Muscle of leg (tissue), 16 donors: ENCODE measurements at places on chromosomes 1 and 21. TPM values are rescaled to one million over a fixed set of nuclear protein-coding genes. Genes with fewer than 3 reads are reported as not detected.

The HUNK gene
- 4.8 TPM for total RNA-seq

The LCE6A gene
- total RNA-seq, result not detected

The RUNX3 gene
- total RNA-seq, result 0.22 TPM

The TMEM51 gene
- 5.0 TPM for total RNA-seq

DNA sequence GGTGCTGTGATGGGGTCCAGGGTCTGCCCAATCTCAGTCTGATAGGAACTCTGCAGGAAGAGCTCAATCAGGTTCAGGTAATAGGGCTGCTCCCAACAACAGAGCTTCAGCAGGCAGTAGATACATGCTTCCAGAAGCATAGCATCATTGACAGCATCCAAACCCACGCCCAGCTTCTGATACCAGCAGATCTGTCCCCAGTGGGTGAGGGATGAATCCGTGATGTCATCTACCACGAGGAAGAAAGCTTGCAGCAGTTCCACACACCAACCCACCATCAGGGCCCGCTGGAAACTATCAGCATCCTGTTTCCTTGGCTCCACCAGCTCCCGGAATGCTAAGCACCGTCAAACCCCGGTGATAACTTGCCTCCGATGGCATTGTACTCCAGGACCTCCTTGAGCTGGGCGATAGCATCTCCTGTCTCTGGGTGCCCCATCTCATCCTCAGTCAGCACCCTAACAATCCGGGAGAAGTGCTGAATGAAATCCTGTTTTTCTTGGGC, 14.7 kb downstream of the NEK2 start:
- no peaks in the 10 kb centered on the region for H3K4me1 ChIP-seq
- H3K36me3 ChIP-seq, result peaks cover 2% of the 10 kb centered on the region
- H3K27ac ChIP-seq, result no peak overlapping the region
- no peaks in the 10 kb centered on the region for H3K27me3 ChIP-seq

- H3K27ac ChIP-seq, result no peak overlapping the region
- H3K4me3 ChIP-seq, result no peak overlapping the region
- DNase-seq, result no peak
- H3K4me1 ChIP-seq, result no peaks in the 10 kb centered on the region
- H3K36me3 ChIP-seq, result no peaks in the 10 kb centered on the region
Measured at GRCh38 chr1:73029571-73029970, 747.2 kb upstream of the NEGR1 start.

DNA sequence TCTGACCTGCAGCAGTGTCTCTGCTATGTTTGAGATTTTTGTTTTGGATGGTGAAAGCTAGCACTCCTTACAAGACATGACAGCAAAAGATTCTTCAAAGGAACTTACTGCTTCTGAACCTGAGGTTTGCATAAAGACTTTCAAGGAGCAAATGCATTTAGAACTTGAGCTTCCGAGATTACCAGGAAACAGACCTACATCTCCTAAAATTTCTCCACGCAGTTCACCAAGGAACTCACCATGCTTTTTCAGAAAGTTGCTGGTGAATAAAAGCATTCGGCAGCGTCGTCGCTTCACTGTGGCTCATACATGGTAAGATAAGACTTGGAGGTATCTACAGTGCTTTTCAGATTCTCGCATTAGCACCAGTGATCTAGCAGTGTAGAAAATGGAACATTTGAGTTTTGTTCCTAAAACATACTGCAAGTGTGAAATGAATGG, 200.2 kb downstream of the PDE4B start:
- no peak overlapping the region for H3K27ac ChIP-seq
- no peaks in the 10 kb centered on the region for H3K27me3 ChIP-seq
- no peaks in the 10 kb centered on the region for H3K36me3 ChIP-seq

GRCh38 chr1:207825719-207826556, 74.1 kb downstream of the CD46 start:
- no peaks in the 10 kb centered on the region for H3K27me3 ChIP-seq
- H3K4me3 ChIP-seq, result no peak overlapping the region
- DNase-seq, result peak; percentile 79
- peak overlapping the region; percentile 63 for H3K27ac ChIP-seq
- H3K36me3 ChIP-seq, result no peaks in the 10 kb centered on the region
- H3K4me1 ChIP-seq, result peaks cover 12% of the 10 kb centered on the region

DNA sequence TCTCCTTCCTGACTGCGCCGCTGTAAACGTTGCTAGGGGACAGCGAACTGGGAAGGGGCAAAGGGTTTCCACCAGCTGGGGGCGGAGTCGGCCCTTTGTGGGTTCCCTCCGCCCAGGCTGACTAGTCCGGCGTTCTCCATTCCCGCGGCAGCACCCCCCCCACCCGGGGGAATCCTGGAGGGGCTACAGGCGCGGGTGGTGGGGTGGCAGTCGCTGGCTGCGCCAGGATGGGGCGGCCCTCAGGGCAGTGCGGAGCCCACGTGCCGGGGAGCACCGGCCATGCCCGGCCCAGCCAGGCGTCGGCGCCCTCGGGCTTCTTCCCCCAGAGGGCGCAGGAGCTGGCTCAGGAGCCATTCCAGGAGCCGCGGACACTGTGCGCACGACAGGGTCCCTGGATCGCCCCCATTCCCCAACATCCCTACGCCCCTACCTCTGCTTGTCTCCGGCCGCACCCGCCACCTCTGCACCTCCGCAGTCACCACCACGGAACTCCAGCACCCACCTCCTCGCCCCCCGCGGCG, 476 bp downstream of the BATF3 start:
- peak overlapping the region; percentile 50 for H3K4me3 ChIP-seq
- no peaks in the 10 kb centered on the region for H3K36me3 ChIP-seq
- peaks cover 46% of the 10 kb centered on the region for H3K27me3 ChIP-seq
- H3K27ac ChIP-seq, result no peak overlapping the region

DNA sequence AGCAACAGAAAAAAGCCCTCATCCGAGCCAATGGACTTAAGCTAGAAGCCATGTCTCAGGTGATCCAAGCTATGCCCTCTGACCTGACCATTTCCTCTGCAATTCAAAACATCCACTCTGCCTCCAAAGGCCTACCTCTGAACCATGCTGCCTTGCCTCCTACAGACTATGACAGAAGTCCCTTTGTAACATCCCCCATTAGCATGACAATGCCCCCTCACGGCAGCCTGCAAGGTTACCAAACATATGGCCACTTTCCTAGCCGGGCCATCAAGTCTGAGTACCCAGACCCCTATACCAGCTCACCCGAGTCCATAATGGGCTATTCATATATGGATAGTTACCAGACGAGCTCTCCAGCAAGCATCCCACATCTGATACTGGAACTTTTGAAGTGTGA, 20.7 kb downstream of the NR5A2 start:
- H3K36me3 ChIP-seq, result no peaks in the 10 kb centered on the region
- no peak for DNase-seq
- peaks cover 20% of the 10 kb centered on the region for H3K27me3 ChIP-seq
- H3K4me3 ChIP-seq, result no peak overlapping the region
- no peaks in the 10 kb centered on the region for H3K4me1 ChIP-seq

DNA sequence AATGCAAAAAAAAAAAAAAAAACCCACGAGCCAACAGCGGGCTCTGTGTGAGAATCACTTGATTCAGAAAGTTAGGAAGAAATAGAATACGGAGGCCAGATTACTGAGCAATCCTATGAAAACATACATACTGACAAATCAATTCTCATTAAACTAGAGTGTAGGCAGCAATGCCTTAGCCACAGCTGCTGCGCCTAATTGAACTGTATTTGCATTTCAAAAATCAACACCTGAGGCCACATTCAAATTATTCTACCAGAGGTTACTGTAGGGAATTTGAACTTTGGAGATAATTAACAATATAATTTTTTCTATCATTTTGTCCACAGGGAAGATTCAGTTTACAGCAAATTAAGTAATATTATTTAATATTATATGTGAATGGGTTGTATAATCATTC, 138.4 kb upstream of the PLD5 start:
- H3K27me3 ChIP-seq, result no peaks in the 10 kb centered on the region
- no peak for DNase-seq
- no peak overlapping the region for H3K4me3 ChIP-seq
- no peaks in the 10 kb centered on the region for H3K4me1 ChIP-seq

- H3K27me3 ChIP-seq, result no peaks in the 10 kb centered on the region
- H3K27ac ChIP-seq, result peak overlapping the region; percentile 67
- H3K4me3 ChIP-seq, result no peak overlapping the region
- peak; percentile 80 for DNase-seq
- peaks cover 15% of the 10 kb centered on the region for H3K4me1 ChIP-seq
Measured at GRCh38 chr1:115545791-115546733, 95.7 kb upstream of the VANGL1 start.
